ENCODE measurements at places on chromosomes 11 and 22. TPM values are rescaled to one million over a fixed set of nuclear protein-coding genes. Genes with fewer than 3 reads are reported as not detected.

Gene KCNQ1
- 43.0 TPM for total RNA-seq

Gene TMEM191C
- 1.7 TPM for total RNA-seq

Gene LAYN
- 4.5 TPM for total RNA-seq

Gene MAJIN
- total RNA-seq, result not detected

Gene C1QTNF4
- total RNA-seq, result 0.51 TPM

Gene APOL4
- 6.1 TPM for total RNA-seq

Gene GP1BB
- total RNA-seq, result 5.5 TPM

Gene IRAG1
- 6.4 TPM for total RNA-seq

Gene RAPSN
- 3.7 TPM for total RNA-seq

Gene MED15
- 43.9 TPM for total RNA-seq

Gene TFIP11
- 18.0 TPM for total RNA-seq

Gene CARD10
- 6.0 TPM for total RNA-seq

Gene AQP11
- 0.54 TPM for total RNA-seq

Gene PRMT3
- total RNA-seq, result 9.7 TPM

Gene IFITM2
- total RNA-seq, result 215 TPM

Gene CCDC73
- not detected for total RNA-seq

Gene PCNX3
- total RNA-seq, result 15.9 TPM

Gene FOLR3
- not detected for total RNA-seq

Gene KRTAP5-11
- not detected for total RNA-seq

Gene BATF2
- total RNA-seq, result 0.70 TPM

Gene IFTAP
- total RNA-seq, result 41.1 TPM

Gene NXPE1
- total RNA-seq, result 0.11 TPM

Gene POLD3
- total RNA-seq, result 6.9 TPM

Gene USH1C
- not detected for total RNA-seq

Gene CSF2RB
- 4.9 TPM for total RNA-seq
